ENCODE measurements at places on chromosomes 13 and 19. TPM values are rescaled to one million over a fixed set of nuclear protein-coding genes. Genes with fewer than 3 reads are reported as not detected.

Gene CCDC169
- not detected for total RNA-seq

DNA sequence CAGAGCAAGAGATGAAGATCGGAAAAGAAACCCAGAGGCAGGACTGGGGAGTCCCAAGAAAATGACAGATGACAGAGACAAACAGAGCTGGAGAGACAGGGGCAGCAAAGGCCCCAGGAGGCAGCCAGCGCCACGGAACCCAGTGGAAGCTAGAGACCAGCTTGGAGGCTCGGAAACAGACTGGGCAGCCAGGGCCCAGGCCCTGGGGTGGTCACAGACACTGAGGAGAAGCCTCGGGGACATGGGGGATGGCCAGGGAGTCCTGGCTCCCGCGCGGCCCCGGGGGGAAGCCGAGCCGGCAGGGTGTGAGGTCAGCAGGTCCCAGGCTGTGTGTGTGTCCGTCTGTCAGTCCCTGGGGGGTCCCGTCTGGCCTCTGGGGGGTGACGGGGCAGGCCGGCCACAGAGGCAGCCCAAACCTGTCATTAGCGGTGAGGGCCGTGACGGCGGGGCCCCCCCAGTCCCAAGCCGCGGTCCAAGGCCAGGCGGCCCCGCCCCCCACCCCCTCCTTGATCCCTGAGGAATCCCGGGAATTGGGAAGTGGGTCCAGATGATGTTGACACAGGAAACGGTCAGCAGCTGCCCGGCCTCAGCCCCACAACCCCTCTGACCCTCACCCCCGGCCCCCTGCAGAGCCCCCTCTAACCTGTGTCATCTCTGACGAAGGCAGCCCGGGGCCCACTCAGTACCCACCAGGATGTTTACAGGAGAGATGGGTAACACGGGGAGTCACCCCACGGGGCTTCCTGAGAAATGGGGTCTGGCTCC, 2.5 kb upstream of the TMEM190 start:
- H3K27me3 ChIP-seq, result peaks cover 56% of the 10 kb centered on the region
- H3K4me1 ChIP-seq, result peaks cover 7% of the 10 kb centered on the region
- no peaks in the 10 kb centered on the region for H3K36me3 ChIP-seq
- no peak overlapping the region for H3K27ac ChIP-seq
- DNase-seq, result no peak

DNA sequence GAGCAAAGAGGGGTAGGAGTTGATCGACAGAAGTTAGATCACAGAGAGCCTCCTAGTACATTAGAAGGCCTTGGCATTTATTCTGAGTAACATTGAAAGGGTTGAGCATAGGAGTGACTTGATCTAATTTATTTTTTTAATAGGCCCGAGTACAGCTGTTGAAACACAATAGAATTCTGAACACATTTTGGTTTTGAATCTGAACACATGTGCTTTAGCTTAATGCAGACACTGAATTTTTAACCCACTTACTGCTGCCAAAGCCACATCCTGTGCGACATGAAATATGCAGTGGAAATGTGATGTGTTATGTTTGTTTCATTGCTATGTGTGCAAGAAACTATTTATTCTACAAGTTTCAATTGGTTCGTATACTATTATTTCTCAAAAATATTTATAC, 1505.9 kb downstream of the PCDH9 start:
- no peaks in the 10 kb centered on the region for H3K36me3 ChIP-seq
- no peak for DNase-seq
- no peak overlapping the region for H3K27ac ChIP-seq

- DNase-seq, result peak; percentile 91
- peak overlapping the region; percentile 52 for H3K4me3 ChIP-seq
- peaks cover 78% of the 10 kb centered on the region for H3K4me1 ChIP-seq
- no peaks in the 10 kb centered on the region for H3K27me3 ChIP-seq
- H3K36me3 ChIP-seq, result peaks cover 50% of the 10 kb centered on the region
These were observed 11.0 kb downstream of the MOB3A start for GRCh38 chr19:2084993-2085720.
